ENCODE measurements at places on chromosomes 12 and 14. TPM values are rescaled to one million over a fixed set of nuclear protein-coding genes. Genes with fewer than 3 reads are reported as not detected.
A peak's percentile ranks its signal among the peaks of the same experiment; 100 is the strongest.

Gene PRKAB1
- 15.6 TPM for total RNA-seq

Gene NKX2-1
- total RNA-seq: not detected

Gene HCAR3
- total RNA-seq: 2.9 TPM

Gene ATP2A2
- 138 TPM for total RNA-seq

Gene MEG3
- total RNA-seq: 530 TPM

Gene NEUROD4
- total RNA-seq: 0.11 TPM

Gene ZNF385A
- total RNA-seq: 5.0 TPM

Gene SLC7A8
- total RNA-seq: 8.4 TPM

Gene RBM23
- 101 TPM for total RNA-seq

GRCh38 chr12:2649201-2650030 is 145.4 kb upstream of the FKBP4 start:
- DNase-seq: no peak

DNA sequence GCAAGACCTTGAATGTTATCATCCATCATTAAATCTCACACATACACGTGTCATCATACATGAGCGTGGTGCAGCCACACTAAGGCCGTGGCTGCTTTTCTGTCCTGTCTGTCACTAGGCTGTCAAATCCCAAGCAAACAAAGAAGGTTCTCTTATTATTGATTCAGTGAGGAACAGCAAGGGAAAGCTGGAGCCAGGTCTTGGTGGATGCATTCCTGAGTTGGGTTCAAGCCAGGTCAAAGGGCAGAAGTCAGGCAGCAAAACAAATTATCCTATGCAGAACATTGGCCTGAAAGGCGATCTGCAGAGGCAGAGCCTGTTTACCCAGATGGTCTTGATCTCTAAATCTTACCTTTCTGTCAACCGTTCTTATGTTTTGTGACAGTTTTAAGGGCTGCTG is 252.3 kb downstream of the NEDD1 start:
- DNase-seq: no peak

GRCh38 chr14:101563352-101563653 is 2.0 kb downstream of the DIO3 start:
- no peak for DNase-seq

GRCh38 chr12:42386308-42386707 is 60.3 kb downstream of the PPHLN1 start:
- DNase-seq: no peak

DNA sequence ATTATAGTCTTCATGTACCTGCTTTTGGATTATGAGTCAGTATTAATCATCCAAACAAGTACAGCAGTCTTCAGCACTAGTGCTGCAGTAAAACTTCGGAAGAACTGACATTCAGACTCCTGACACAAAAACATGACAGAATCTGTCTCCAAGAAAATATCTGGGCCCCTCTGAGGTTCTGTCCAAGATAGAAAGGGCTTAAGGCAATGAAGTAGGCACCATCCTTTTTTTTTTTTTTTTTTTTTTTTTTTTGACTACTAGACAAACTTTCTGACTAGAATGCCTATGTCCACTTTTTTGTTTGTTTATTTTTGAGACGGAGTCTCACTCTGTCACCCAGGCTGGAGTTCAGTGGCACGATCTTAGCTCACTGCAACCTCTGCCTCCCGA is 112.5 kb downstream of the MED13L start:
- no peak for DNase-seq

DNA sequence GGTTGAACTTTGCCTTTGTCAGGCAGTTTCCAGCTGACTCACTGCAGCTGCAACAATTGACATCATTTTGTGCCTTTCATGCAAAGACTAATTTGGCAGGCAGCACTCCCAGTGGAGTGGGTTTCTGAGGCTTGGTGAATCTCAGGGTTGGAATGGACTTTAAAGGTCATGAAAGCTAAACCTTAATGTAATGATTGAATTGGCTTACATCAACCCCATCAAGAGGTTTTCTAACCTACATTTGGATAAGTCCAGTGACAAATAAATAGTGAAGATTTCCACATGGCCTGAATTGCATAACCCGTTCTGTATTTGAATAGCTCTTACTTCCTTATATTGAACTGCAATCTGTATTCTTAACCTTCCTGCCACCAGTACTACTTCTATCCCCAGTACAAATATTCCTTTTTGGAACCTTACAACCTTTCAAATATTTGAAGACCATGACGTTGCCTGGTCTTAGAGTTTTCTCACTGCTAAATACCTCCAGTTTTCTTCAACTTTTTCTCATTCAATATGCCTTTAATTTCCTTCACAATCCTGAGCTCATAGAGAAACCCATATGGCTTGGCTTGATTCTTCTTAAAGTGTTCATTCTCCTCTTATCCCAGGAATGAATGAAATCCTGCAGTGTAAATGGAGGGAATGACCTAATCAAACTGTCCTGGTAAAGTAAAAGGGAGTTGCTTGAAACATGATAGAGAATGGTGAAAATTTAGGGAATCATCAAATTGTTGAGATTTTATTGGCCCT is 168.1 kb upstream of the NOVA1 start:
- no peak for DNase-seq

- DNase-seq: no peak
These were observed 25.4 kb downstream of the PLXNC1 start for GRCh38 chr12:94173660-94174265.

- DNase-seq: peak; percentile 65
These were observed 127.7 kb upstream of the MAX start for GRCh38 chr14:65229748-65230728.

GRCh38 chr12:452667-453210 is 7.0 kb upstream of the B4GALNT3 start:
- no peak for DNase-seq

- DNase-seq: no peak
These were observed 818 bp downstream of the VPS33A start for GRCh38 chr12:122265476-122265875.

GRCh38 chr14:67541448-67542387 is 8.6 kb downstream of the PLEKHH1 start:
- DNase-seq: no peak

DNA sequence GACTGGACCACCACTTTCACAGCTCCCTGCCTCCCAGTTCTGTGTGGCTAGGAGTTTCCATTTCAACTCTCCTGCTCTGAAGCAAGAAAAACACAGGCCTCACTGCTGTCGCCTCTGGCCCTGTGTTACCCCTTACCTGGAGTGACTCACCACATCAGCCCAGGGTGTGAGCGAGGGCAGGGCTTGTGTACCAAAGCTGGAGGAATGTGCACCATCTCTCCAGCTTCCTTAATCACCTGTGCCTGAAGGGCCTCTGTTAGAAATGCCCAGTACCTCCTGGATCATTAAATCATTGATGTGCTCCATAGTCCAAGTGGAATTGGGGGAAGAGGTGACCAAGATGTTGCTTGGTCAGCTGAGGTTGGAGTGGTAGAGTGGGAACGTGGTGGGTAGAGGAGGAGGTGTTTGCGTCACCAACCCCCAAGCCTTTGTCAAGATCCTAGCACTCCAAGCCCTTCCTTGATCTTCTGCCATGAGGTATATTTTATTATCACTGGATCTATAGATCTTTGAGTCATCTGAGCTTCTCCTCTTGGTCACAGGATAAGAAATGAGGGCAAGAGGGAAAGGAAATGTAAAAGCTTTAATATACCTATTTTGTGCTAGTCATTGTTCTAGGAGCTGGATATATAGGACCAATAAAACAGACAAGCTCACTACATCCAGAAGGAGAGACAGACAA is 51.3 kb downstream of the SSPN start:
- peak; percentile 51 for DNase-seq

- no peak for DNase-seq
These were observed 7.7 kb upstream of the RACGAP1 start for GRCh38 chr12:50032854-50033581.
